ENCODE measurements at places on chromosomes 1 and 21. TPM values are rescaled to one million over a fixed set of nuclear protein-coding genes. Genes with fewer than 3 reads are reported as not detected.

DNA sequence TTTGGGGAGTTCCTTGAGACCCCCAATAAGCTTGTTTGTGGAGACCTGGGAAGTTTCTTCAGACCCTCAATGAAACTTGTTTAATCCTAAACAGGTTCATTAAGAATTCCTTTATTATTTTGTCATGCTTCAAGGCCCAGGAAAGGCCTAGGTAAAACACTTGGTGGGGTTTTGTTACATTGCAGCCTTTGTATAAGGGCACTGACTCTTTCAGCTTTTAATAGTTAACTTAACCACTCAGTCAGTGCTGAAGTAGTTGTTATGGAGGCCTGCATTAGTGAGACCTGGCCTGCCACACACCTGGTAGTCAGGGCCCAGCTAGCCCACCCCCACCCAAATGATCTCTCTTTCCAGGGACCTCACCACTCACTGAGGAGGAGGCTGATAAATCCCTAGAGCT is 103.7 kb downstream of the FCRL5 start:
- no peaks in the 10 kb centered on the region for H3K36me3 ChIP-seq
- no peaks in the 10 kb centered on the region for H3K4me1 ChIP-seq
- no peaks in the 10 kb centered on the region for H3K27me3 ChIP-seq
- DNase-seq = no peak
- H3K27ac ChIP-seq = no peak overlapping the region

GRCh38 chr1:66540434-66541032 is 6.6 kb downstream of the SGIP1 start:
- no peaks in the 10 kb centered on the region for H3K36me3 ChIP-seq
- H3K4me3 ChIP-seq = no peak overlapping the region
- no peaks in the 10 kb centered on the region for H3K27me3 ChIP-seq
- H3K4me1 ChIP-seq = peaks cover 12% of the 10 kb centered on the region

DNA sequence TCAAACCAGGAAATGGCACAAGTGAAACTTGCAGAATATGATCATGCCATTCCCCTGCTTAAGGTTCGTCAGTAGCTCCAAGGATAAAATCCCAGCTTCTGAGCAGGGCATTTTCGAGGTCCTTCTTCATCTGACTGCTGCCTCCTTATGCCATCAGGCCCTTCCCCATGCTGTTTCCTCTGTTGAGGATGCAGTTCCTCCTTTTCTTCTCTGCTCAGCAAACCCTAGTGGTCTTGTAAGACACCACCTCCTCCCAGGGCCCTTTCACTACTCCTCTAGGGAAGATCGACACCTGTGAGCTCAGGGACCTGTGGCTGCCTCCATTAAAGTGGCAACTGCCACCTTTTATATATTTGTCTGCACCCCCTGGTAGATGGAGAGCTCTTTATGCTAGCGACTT is 62.1 kb upstream of the JUN start:
- no peaks in the 10 kb centered on the region for H3K27me3 ChIP-seq
- peaks cover 16% of the 10 kb centered on the region for H3K4me1 ChIP-seq
- H3K4me3 ChIP-seq = no peak overlapping the region
- DNase-seq = no peak
- no peaks in the 10 kb centered on the region for H3K36me3 ChIP-seq
- no peak overlapping the region for H3K27ac ChIP-seq

DNA sequence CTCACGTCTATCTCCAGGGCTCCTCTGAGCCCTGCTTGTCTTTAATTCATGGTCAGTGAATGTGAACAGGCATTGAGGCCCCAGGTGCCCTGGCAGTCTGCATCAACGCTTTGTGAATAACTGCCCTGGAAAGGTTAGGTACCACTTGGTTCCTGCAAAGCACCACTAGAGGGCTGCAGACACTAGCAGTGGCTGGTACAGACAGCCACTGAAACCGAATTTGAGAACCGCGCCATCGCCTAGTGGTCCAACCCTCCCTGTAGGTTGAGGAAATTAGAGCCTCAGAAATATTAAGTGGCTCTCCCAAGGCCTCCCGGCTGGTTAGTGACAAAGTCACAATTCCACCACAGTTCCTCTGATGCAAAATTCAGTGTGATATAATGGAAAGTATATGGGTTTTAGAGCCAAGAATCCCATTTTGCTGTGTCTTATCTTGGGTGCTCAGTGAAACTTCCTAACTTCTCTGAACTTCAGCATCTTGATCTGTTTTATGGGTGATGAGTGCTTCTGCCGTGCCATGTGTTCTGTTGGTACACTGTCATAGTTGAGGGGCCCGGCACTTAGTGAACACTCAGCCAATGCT is 46.2 kb upstream of the BCL9 start:
- H3K36me3 ChIP-seq = no peaks in the 10 kb centered on the region
- peak; percentile 69 for DNase-seq
- no peaks in the 10 kb centered on the region for H3K27me3 ChIP-seq

DNA sequence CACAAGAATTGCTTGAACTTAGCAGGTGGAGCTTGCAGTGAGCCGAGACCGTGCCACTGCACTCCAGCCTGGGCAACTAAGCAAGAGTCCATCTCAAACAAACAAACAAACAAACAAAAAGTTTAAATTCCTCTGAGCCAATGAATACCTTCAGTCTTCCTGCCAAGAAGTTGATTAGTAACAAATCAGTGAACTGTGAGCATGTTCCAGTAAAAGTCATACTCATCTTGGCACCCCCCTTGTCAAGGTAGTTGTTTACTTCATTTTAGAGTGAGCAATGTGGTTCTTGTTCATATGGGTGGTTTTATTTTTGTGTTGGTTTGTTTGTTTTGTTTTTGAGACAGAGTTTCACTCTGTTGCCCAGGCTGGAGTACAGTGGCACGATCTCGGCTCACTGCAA is 18.0 kb upstream of the SLC2A7 start:
- no peaks in the 10 kb centered on the region for H3K4me1 ChIP-seq
- H3K36me3 ChIP-seq = no peaks in the 10 kb centered on the region
- H3K27ac ChIP-seq = no peak overlapping the region
- no peak overlapping the region for H3K4me3 ChIP-seq
- H3K27me3 ChIP-seq = no peaks in the 10 kb centered on the region

- H3K4me1 ChIP-seq = no peaks in the 10 kb centered on the region
- DNase-seq = no peak
- H3K27me3 ChIP-seq = no peaks in the 10 kb centered on the region
- no peaks in the 10 kb centered on the region for H3K36me3 ChIP-seq
- no peak overlapping the region for H3K27ac ChIP-seq
- no peak overlapping the region for H3K4me3 ChIP-seq
These were observed 321.0 kb upstream of the RUNX1 start for GRCh38 chr21:35370071-35370470.

DNA sequence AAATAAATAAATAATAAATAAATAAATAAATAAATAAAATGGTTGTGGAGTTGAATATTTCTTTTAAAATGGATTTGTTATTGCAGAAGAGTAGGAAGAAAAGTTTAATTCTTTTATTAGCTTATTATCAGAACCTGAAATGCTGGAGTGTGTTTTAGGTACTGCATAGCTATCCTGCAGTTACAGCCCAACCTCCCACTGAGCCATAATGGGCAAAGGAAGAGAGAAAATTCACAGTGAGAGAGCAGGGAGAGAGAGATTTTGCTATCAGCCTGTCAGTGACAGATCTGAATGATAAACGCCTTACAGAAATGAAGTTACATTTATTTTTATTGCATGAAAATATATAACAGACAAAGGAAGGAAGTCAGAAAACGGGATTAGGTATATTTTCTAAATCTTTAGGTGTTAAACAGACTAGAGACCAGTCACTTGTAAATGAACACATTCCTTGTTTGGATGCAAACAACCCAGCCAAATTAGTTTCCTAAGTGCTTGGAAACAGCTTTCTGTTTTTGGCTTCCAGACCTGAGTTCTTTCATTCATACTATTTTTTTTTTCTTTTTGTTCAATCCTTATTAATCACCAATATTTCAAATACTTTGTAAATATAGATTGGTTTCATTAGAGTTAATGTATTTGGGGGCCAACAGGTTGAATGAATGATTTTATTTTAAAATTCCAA is 425.3 kb downstream of the USP25 start:
- H3K4me1 ChIP-seq = no peaks in the 10 kb centered on the region
- H3K36me3 ChIP-seq = no peaks in the 10 kb centered on the region
- H3K27ac ChIP-seq = no peak overlapping the region
- H3K27me3 ChIP-seq = no peaks in the 10 kb centered on the region
- no peak overlapping the region for H3K4me3 ChIP-seq

GRCh38 chr1:21188235-21188634 is 11.5 kb upstream of the EIF4G3 start:
- no peak overlapping the region for H3K4me3 ChIP-seq
- H3K4me1 ChIP-seq = no peaks in the 10 kb centered on the region
- no peaks in the 10 kb centered on the region for H3K27me3 ChIP-seq
- DNase-seq = no peak
- no peak overlapping the region for H3K27ac ChIP-seq

DNA sequence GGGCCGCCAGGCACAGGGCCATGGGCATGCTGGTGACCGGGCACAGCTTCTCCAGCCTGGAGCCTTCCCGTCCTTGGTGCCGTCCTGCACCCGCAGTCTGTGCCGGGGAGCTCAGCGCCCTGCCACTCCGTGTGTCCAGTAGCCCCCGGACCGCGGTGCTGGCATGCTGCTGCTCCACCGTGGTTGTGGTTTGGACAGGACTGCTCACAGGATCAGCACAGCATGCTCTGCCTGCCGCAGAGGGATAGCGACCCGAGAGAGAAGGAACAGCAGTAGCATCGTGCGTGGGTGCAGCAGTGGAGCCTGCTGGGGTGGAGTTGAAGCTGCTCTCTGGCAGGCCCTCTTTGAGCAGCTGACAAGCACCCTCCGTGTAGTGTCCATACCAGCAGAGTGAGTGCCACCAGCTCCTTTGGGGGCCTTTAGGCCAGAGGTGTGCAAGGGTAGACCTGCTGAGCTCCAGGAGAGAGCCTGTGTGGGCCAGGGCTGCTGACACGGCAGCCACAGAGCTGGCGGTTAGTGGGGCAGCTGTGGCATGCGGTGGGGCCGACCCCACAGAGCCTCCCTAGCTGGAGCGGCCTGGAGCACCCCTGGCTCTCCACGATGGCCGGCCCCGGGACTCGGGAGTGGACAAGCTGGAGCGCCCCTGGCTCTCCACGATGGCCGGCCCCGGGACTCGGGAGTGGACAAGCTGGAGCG is 6.4 kb upstream of the PCBP3 start:
- H3K27ac ChIP-seq = no peak overlapping the region
- no peaks in the 10 kb centered on the region for H3K36me3 ChIP-seq
- H3K4me3 ChIP-seq = no peak overlapping the region
- no peak for DNase-seq
- H3K27me3 ChIP-seq = peaks cover 9% of the 10 kb centered on the region

The TMCC2 gene
- total RNA-seq = 3.0 TPM

The KRTAP12-4 gene
- not detected for total RNA-seq

The CDCP2 gene
- total RNA-seq = not detected

The LCK gene
- total RNA-seq = 7.5 TPM

The PEAR1 gene
- 14.8 TPM for total RNA-seq

The SERTAD4 gene
- total RNA-seq = 4.3 TPM
